ENCODE measurements at places on chromosomes 2 and 18.

- DNase-seq: no peak
Observed at GRCh38 chr2:67656875-67657274, 259.7 kb downstream of the ETAA1 start.

DNA sequence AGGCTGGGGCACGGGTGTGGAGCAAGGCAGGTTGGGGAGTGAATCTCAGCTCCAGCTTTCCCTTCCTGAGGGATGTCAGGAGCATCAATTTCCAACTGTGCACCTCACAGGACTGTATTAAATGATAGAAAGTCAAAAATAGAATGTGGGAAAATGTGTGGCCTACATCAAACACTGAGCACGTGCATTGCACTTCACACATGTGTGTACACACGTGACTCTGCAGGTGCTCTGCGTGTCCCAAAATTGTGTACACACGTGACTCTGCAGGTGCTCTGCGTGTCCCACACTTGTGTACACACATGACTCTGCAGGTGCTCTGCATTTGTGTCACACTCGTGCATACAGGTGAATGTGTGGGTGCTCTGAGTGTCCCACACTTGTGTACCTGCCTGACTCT lies 577.2 kb upstream of the SALL3 start:
- no peak for DNase-seq

DNA sequence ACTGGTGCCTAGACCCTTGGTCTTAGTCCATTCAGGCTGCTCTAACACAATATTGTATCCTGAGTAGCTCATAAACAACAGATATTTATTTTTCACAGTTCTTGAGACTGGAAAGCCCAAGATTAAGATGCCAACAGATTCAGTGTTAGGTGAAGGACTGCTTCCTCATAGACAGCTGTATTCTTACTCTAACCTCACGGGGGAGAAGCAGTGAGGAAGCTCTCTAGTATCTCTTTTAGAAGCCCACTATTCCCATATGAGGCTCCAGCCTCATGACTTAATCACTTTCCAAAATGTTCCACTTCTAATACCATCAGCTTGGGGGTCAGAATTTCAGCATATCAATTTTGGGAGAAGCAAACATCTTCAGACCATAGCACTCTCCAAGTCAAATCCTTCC lies 833.4 kb downstream of the LRRTM4 start:
- DNase-seq: no peak

DNA sequence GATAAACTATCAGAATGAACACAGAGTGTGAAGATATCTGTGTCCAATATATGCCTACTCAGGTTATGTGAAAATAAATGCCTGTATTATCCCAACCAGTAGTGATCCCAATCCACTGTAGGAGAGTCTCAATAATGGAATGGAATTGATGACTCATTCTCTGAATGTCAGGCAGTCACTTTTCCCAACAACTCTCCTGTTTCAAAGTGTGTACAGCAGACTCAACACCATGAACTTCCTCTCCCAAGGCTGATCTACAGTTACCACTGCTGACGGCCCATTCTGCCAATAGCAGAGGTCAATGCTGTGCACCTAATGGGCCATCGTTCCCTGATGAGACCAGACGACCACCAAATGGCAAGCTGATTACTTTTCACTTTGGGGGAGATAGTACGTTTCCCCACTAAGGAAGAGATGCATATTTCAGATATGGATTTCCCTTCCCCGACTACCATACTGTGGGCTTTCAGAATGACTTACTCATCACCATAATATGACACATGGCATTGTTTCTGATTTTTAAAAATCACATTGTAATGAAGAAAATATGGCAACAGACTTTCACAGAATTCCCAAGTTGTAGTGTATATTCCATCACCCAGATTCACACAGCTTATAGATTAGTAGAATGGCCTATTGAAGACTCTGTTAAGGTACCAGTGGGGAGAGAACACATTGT lies 601.7 kb upstream of the VRK2 start:
- no peak for DNase-seq

- no peak for DNase-seq
Observed at GRCh38 chr2:36964496-36965058, 1.8 kb downstream of the STRN start.

DNA sequence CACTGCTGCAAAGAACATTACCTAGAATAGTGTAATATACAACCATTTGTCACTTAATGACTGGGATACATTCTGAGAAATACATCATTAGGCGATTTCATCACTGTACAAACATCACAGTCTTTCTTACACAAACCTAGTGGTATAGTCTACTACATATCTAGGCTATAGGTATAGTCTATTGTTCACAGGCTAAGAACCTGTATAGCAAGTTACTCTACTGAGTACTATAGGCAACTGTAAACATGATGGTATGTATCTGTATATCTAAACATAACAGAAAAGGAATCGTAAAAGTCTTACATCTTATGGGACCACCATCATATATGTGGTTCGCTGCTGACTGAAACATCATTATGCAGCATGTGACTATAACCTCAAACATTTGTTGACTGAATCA lies 21.4 kb downstream of the SP3 start:
- no peak for DNase-seq
